ENCODE measurements at places on chromosomes 4 and X.

DNA sequence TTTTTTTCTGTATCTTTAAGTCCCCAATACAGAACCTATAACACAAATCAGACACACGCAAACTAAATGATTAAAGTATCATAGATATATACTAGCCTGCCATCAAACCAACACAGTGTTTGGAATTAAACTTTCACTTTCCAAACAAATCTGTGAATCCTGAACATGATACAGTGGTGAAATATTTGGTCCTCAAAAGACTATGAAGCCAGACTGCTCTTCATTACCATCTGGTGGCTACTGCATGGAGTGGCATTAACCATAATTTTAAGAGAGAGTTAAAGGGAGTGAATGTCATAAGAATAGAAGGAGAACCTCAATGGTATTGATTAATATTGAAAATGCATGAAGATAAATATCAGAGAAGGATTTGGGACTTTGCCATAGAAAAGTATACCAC is 9.2 kb upstream of the GABRA4 start:
- no peak for DNase-seq

GRCh38 chr4:155749041-155749440 is 9.8 kb upstream of the GUCY1B1 start:
- no peak for DNase-seq

- DNase-seq: no peak
These were observed 4.6 kb downstream of the ALAS2 start for GRCh38 chrX:55026143-55026542.

DNA sequence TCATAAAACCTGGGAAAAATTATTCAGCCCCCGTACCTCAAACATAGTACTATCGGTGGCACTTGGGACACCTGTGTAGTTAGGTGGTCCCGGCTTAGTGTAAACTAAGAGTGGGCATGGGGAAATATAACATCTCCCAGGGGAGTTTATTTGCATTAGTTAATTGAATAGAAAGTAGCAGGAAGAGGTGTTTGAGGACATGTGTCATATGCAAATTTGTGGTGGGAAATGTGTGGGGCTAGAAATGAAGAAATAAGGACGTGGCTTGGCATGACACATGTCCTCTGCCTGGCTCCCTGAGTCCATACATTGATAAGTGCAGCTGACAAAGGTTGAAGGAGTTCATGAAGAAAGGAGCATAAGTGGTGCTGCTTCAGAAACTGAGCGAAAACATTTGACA is 483.6 kb downstream of the SH2D1A start:
- DNase-seq: peak; percentile 46

DNA sequence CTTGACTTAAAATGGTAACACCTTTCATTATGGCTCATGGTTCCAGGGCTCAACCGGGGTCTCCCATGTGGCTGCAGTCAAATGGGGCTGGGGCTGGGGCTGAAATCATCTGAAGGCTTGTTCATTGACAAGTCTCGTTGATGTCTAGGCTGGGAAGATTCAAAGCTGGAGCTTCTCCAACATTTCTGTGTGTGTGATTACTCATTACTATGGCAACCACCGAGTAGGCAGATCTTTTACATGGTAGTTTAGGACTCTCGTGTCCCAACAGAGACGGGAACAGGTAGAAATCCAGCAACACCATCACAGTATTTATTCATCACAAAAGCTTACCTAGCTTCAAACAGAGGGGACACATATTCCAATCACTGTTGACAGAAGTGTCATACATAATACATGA is 7.8 kb downstream of the YTHDC1 start:
- no peak for DNase-seq

DNA sequence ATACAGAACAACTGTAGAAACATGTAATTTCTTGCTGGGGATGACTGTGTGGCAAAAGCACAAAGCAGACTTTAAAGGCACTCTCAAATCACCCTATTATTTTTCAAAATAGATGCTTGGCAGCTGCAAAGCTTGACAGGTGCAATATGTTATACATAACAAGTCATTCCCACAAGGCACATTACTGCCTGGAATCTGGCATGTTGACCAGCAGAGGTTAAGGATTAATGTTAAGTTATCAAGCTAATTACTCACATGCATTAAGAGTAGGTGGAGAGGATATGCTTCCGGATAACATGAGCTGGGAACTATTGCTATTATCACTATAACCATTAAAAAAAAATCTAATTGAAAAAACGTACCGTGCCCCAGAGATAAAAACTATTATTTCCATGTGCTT is 17.8 kb downstream of the ANOS1 start:
- no peak for DNase-seq

GRCh38 chr4:187632260-187632995 is 363.1 kb upstream of the ZFP42 start:
- no peak for DNase-seq

DNA sequence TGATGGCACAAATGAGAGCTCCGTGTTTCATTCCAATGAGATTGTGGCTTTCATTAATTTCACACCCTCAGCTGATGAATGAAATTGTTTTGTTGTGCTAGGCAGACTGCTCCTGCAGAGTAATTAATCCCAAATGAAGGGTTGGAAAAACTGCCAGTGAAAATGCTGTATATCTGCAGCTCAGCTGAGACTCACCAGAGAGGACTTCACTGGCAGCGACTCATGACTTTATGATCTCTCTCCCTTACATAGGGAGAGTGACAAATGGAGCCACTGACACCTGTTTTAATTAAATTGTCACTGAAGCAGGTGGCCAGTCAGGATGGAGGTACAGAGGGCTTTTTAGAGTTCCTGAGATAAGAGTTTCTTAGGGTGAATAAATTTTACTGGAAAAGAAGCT is 24.8 kb downstream of the GRXCR1 start:
- DNase-seq: no peak

GRCh38 chrX:107673933-107674479 is 45.7 kb downstream of the PRPS1 start:
- peak; percentile 94 for DNase-seq

DNA sequence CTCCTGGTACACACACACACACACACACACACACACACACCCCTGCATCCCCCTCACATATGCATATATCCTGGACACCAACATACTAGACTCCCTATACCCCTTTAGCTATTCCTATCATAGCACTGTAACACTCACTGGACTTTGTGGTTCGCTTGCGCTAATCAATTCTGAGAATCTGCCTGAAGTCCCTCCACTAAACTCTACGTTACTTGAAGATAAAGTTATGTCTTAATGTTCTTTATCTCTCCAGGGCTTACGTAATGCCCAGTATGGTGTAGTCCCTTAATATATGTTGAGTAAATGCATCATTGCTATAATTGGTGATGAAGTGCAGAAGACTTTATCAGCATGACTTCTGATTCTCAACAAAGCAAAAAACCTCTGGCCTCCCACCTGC is 32.3 kb downstream of the PTCHD1 start:
- no peak for DNase-seq

DNA sequence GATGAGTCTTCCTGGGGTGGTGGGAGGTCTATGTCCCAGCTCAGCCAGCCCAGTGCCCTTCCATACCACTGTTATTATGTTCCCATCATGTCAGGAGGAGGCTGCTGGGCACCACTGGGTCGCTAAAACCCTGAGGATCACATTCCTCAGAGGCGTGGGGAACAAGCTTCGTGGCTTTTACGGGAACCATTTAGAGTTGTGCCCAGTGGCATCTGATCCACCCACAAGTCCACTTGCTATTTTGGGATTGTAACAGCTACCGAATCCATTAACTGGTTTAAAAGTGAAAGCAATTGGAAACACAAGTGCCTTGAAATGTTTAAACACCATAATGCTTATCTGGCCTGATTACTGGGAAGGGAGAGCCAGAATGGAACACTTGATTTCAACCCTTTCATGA is 13.1 kb upstream of the CCKAR start:
- DNase-seq: no peak

DNA sequence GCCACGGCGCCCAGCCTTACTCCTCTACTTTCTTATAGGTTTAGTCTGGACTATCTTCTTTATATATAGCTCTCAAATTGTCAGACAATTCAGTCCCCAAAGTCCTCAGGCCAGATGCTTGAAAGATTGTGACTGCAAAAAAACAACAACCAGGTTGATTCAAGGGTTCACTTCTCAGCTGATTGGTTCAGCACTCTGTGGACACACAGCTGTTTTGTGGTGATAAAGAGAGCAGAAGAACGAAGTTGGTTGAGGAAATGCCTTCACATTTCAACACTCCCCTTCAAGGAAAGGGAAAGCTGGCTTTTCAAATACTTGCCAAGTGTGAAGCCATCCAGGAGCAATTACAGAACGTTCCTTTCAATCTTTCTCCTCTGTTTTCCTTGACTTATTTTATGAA is 166.8 kb downstream of the SHROOM3 start:
- no peak for DNase-seq

DNA sequence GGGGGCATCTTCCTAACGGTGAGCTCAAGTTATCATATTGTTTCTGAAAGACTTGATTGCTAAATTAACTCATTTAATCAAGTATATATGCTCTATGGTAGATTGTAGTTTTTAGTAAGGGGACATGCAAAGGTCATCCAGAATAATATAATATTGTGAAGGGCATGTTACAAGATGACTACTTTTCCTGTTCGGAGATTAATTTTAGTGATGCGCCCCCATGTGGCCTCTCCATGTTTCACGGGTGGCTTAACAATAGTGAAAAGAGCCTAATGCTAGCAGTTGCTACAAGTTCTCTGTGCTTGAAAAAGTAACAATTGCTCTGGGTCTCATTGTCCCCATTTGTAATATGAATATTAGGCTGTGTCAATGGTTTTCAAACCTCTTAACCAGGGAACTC is 12.2 kb downstream of the SMPX start:
- DNase-seq: peak; percentile 64

GRCh38 chrX:30521440-30522182 is 56.0 kb downstream of the TASL start:
- no peak for DNase-seq

DNA sequence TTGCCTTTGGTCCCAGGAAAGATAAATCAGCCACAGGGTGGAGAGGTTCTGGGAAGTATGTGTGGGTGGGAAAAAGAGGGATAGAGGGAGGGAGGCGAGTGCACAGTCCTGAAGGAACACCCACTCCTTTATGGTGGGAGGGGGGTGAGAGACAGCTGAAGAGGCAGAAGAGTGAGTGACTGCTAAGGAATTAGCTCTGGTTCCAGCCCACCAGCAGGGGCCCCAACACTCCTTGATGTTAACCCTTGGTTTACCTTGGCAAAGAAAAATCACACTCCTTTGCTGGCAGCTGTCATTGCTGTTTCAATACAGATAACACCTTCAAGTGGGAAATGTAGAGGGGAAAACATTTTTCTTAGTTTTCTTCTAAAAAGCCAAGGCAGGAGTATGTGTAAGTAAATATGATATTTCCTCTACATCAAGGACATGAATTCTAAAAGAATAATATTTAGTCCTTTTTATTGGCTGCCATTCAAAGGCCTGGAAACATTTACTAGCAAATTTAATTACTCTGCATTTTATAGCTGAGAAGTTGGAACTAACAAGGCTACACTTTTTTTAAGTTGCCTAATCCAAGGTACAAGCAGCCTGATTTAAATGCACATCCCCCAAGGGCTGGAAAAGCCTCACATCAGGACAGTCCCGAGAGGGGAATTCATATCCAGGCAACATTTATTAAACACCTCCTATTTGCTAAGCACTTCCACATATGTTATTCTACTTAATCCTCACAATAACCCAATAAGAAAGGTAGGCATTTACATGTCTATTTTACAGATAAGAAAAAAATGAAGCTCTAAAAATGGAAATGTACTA is 81.7 kb downstream of the HS6ST2 start:
- no peak for DNase-seq

DNA sequence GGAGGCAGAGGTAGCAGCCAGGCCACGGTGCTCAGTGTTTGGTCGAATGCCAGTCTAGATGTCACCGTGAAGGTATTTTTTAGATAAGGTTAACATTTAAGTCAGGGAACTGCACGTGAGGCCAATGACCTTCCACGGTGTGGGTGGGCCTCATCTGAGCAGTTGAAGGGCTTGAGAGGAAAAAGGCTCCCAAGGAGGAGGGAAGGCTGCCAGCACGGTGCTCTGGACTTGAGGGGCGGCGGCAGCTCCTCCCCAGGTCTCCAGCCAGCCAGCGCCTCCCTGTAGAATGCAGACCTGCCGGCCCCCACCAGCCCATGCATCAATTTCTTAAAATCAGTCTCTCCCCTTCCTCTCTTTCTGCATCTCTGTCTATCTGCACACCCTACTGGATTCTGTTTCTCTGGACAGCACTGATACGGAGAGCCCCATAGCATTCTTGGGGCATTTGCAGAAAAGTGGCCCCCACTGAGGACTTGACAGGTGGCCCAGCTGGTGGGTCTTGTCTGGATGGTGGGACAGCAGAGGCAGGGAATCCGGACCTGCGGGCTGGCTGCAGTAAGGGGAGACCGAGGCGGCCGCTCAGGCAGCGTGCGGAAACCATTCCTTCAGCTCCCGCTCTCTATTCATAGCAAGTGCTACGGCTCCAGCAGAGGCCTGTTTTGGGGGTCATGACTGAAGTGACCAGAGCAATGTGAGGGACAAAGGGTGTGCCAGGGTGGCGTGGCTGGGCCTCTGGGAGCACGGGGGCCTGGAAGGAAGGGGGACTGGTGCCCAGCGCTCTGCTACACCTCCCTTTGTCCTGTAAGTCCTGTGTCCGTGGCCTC is 7.9 kb upstream of the RGS12 start:
- no peak for DNase-seq

GRCh38 chr4:88526221-88526815 is 2.7 kb upstream of the PYURF start:
- DNase-seq: no peak

DNA sequence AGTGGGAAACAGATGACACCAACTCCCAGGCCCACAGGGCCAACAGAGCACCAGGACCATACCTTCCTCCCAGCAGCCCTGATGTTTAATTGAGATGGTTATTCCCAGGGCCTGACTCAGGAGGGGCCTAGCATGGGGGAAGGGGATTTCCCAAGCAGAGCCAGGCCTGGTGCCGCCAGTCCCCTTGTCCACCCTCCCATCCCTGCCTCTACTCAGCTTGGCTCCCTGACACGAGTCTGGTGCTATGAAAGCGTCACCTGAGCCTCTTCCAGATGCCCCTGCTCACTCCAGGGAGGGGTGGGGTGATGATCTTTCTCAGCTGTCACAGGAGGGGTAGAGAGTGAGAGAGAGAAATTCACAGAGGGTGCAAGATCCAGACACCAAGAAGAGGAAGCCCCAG is 72.7 kb downstream of the EFNB1 start:
- no peak for DNase-seq

DNA sequence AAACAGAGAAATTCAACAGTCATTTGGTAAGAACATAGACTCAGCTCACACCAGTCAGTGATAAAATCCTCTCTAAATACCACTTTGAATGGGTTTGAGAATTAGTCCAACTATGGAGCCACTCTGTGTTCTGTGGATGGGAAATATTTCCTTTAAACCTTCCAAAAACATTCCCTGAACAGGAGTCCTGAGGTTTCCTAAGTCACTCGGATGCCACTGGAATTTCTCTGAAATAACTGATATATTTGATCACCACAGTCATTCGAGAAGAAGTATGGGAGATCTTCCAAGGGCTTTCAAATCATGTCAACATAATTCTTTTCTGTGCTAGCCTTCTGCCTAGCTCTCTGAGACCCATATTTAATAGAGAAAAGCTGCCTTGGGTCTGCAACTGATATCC is 958.6 kb downstream of the STIM2 start:
- DNase-seq: no peak

- DNase-seq: no peak
These were observed 615.0 kb downstream of the TMA16 start for GRCh38 chr4:164109503-164109902.

All from activated CD8-positive, alpha-beta T cell treated with anti-CD3 and anti-CD28 coated beads for 36 hours (primary cell).